ENCODE measurements at places on chromosomes 13 and 19. TPM values are rescaled to one million over a fixed set of nuclear protein-coding genes. Genes with fewer than 3 reads are reported as not detected.

Gene TSKS
- total RNA-seq, result 0.57 TPM

DNA sequence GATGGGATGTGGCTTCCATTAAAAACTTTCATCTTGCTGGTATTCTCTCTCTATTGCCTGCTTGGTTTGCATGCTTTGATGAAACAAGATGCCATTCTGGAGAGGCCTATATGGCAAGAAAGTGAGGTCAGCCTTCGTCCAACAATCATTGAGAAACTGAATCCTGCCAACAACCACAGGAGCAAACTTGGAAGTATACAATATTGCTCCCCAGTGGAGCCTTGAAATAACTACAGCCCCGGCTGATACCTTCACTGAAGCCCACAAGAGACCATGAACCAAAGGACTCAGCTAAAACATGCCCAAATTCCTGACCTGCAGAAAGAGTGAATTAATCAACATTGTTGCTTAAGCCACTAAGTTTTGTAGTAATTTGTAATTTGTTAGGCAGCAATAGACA, 82.5 kb upstream of the FGF14 start:
- no peak for DNase-seq

- no peak for DNase-seq
Observed at GRCh38 chr19:9528757-9529336, 9.6 kb downstream of the ZNF426 start.

DNA sequence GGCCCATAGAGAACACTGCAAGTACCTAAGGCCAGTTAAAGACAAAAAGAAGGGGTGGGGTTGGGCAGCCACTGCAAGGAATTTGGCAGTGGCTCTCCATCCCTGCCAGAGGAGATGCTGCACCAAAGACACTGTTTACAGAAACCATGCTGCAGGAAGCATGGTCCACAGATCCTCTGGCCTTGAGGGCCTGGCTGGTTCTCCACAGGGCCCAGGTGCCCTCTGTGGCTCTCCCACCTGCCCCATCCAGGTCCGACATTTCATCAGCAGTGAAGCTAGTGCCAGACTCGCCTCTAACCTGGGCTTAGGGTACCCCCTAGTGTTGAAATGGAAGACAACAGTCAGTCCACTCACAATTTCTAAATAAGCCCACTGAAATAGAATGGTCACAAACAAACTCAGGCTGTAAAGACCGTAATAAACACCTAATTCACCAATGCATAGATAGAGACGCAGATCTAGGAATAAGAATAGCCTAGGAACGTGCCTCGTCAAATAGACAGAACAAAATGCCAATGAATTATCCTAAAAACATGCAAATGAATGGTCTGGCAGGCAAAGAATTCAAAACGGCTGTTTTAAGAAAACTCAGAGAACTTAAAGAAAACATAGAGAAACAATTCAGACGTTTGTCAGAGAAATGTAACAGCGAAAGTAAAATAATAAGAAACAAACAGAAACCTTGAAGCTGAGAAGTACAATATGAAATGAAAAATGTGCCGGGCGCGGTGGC, 23.3 kb downstream of the LYPD4 start:
- DNase-seq, result no peak

- DNase-seq, result no peak
Observed at GRCh38 chr19:32558607-32559228, 22.3 kb upstream of the PDCD5 start.

DNA sequence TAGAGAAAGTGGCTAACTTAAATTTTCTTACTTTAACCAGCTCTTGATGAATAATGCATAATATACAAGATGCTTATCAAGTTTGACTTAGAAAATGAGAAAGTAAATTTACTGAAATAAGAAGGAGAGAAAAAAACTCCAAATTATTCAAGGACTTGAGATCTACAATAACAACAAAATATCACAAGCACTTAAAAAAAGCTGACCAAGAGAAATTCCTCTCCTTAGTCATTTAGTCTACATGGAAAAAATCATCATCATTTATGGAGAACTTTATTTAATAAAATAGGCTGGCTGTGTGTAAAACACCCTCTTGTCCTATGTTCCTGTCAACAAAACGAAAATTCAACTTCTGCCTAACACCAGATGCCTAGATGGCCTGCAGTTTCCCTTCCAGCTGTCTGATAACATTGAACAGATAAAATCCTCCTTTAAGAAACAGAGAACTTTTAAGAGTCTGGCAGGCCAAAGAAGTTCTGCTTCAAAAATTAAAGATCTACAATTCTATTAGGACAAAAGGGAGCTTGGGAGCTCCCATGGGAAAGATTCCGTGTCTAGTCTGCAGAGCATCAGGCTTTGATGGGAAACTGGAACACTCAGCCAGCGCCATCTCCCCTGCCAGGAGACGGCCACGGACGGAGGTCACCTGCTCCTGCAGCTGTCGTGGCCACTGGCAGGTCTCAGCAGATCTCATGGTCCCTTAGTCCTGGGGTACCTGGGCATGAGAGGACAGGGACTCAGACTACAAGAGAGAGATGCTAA, 37.9 kb upstream of the ATP11A start:
- DNase-seq, result no peak

All from esophagus muscularis mucosa (tissue), 4 donors.